ENCODE measurements at places on chromosomes 13 and 19.

GRCh38 chr19:4256563-4256962 is 9.7 kb downstream of the YJU2 start:
- DNase-seq, result no peak

DNA sequence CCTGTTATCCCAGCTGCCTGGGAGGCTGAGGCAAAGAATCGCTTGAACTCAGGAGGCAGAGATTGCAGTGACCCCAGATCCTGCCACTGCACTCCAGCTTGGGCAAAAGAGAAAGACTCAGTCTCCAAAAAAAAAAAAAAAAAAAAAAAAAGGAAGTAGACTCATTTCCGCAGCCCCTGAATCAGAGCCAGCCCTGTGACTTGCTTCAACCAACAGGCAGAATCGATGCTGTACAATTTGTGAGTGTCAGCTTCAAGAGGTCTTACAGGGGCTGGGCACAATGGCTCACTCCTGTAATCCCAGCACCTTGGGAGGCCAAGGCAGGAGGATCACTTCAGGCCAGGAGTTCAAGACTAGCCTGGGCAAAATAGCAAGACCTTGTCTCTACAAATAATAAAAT is 12.8 kb downstream of the ANKRD27 start:
- no peak for DNase-seq

DNA sequence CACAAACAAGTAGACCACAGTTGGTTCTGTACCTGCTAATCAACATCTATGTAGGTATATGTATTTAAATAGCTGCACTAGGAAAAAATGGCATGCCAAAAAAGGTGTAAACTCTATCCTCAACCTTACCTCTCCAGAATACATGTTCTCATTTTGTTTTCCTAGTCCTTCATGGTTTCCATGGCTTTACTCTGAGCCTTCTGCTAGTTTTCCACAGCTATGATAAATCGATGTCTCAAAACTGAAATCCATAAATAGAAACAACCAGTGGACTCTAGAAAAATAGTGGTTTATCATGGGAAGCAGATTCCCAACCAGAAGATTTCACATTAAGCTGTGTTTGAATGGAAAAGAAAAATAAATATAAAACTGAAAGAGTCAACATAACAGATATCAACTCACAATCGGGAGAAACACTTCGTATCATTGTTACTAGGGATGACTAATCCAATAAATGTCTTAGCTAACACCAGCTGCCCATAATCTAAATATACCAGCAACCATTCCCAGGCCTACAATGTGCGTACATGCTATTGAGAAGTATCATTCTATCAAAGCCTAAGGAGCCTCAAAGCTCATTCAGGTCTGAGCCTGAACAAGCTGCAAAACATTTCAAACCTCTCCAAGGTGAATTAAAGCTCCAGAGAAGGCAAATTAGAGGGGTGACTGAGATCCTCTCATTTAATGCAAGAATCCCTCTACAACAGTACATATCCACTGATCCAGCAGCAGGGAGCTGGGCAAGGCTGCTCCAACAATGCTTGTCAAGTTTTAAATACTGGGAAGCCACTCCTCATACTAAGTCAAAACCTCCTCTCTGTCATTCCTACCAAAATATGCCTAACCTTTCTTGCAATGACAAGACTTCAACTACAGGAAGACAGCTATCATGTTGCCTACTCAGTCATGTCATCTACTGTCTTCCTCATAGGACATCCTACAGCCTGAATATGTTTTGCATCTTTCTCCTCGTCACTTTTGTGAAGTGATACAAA is 90.2 kb downstream of the KCTD12 start:
- no peak for DNase-seq

GRCh38 chr13:30418717-30419459 is 3.4 kb upstream of the UBE2L5 start:
- no peak for DNase-seq

DNA sequence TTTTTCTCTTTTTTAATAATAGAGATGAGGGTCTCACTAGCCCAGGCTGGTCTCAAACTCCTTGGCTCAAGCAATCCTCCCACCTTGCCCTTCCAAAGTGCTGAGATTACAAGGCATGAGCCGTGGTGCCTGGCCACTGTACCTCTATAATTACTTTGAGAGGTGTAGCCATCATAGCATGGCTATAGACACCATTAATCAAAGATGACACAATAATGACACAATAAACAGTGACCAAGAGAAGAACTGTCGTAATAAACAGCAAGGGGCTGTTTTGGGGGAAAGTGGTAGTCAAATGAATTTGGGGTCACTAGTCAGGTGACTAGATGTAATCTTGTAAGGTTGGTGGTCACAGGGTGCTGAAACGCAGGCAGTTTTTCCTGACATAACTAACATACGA is 30.4 kb downstream of the KLF5 start:
- DNase-seq, result no peak

GRCh38 chr13:33096886-33097605 is 80.8 kb downstream of the KL start:
- no peak for DNase-seq

DNA sequence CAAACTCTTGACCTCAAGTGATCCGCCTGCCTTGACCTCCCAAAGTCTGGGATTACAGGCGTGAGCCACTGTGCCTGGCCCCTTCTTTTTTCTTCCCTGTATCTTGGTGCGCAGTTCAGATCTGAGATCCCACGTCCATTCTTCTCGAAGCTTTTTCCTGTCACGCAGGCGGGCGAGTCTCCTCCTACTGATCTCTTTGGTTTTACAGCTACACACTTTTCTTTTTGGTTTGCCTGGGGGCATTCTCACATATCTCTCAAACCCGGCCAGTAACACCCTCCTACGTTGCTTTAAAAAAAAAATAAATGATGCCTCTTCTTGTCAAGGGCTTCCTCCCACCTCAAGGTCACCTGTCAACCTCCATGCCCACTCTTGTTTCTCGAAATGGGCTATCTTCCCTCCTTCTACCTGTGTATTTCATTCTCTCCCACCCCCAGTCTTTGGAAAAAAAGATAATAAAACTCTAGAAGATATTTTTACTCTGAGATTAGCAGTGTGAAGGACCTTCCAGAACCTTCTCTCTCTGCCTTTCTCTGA is 12.1 kb downstream of the TMPRSS9 start:
- DNase-seq, result no peak

- DNase-seq, result no peak
Observed at GRCh38 chr19:49116544-49116943, 2.4 kb downstream of the LIN7B start.

- DNase-seq, result no peak
Observed at GRCh38 chr19:1461862-1462261, 11.9 kb downstream of the APC2 start.

GRCh38 chr19:12983542-12984142 is 11.6 kb upstream of the NFIX start:
- DNase-seq, result peak; percentile 85

DNA sequence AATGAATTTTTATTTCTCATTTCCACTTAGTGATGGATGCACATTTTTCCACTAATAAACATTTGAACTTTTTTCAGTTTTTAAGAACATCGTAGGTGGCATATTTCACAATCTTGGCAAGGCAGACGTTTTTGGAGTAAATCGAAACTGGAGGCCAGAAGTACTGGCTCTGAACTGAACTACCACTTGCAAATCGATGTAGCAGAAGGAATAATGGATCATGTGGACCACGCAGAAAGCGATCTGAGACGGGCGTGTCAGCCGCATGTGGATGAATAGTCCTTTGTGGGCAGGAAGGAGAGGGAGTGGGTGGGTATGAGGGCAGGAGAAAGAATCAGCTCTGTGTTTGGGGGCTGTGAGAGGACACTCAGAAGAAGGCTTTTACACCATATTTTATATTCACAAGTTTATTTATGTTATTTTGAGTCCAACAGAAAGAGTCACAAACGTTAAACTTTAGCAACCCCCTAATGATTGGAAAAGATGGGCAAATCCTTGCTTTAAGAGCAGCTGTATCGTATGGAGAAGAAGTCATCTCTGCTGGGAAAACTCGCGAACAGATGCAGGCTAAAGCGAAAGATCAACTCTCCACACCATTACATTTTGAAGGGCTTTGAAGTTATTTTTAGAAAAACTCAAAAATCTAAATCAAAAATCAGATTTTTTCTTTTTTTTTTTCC is 90.5 kb downstream of the COL4A2 start:
- DNase-seq, result no peak

Measured in GM12892 (cell line).